ENCODE measurements at places on chromosomes 1 and 21.

DNA sequence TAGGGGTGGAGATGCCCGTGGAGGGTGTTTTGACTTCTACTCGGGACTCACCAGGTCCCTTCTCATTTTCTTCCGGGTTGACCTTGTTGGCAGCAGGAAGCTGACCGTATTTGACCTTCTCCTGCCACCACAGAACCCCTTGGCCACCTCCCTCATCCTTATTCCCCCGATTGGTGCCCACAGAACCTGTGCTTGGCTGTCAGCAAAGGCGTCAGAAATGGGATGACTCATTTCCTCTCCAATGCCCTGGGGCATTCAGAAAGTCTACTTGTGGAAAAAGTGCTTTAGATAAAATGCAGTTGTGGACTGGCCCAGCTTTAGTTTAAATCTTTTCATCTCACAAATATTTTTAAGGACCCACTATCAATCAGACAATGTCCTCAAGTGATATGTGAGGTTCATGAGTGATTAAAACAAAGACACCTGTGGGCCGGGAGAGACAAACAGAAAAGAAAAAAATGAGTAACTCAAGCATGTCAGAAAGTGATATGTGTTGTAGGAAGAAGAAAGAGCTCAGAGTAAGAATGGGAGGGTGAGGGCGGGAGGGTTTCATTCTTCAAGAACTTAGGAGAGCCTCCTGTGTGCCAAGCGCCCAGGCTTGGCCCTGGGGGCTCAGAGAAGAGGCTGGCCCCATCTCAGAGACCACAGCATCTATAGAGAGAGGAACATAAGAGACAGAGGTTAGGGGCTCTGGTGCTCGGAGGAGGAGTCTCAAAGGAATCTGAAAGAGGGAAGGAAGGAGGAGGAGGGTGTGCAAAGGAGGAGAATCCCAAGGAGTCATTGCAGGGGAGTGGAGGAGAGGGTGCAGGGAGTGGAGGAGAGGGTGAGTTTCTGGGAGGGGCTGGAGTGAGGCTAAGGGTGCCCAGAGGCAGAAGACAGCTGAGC lies 221.6 kb upstream of the VAMP3 start:
- no peak for DNase-seq

DNA sequence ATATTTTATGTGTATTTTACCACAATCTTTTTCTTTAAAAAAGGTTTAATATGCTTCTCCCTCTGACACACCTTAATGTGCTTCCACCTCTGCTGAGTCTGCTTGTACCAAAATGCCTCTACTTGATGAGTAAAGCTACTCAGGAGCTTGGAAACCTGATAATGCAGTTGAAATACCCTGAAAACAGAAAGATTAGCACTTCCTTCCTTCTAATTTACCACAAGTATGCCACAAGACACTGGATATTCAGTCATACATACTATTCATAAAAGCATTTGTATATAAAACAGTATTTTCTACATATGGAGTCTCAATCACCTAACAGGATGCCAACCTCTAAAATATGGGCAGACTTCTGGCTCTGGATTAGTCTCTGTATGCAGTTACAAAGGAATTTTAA lies 55.0 kb downstream of the SLC35D1 start:
- DNase-seq, result no peak

DNA sequence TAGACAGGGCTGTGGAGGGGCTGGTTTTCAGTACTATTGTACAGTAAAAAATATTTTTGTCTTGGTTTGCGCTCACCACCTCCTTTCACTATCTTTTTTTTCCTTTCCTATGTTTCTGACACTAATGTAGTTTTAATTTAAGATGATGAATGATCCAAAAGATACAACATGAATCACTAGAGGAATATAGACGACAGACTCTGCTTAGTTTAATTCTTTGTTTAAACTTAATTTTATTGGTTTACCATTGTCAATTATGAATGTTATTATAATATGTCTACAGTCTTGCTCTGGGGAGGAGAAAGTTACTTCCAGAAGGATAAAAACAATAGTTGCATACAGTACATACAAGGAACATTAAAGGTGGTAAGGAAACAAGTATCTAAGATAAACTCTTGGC lies 682.4 kb upstream of the ADGRL4 start:
- no peak for DNase-seq

- DNase-seq, result no peak
Measured at GRCh38 chr1:192844360-192844759, 35.5 kb downstream of the RGS2 start.

DNA sequence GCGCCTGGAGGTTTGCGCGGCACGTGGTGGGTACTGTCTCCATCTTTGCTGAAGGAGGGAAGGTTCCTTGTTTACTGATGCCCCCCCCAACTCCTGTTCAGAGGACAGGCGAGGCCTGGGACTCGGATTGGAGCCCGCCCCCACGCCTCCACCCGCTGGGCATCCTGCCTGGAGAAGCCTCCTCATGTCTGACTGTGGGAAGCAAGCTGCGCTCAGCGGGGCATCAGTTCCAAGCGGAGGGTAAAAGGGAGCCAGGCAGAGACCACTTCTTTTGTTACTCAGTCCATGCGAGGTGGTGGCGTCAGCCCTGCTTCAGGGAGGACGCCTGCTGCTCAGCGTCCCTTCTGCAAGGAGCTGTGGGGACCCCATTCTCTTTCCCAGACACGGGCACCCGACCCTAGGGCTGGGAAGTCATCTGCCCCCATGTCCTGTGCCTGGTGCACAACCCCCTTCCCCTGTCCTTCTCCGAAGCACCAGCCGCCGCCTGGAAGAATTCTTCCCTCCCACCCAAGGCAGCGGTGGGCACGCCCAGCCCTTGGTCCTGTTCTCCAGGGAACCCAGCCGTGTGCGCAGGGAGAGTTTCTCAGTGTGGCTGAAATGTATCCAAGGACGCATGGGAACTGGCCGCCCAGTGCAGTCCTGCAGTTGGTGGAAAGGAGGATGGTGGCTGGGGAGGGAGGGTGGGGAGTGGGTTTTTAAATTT lies 414.0 kb downstream of the CAMTA1 start:
- DNase-seq, result no peak

DNA sequence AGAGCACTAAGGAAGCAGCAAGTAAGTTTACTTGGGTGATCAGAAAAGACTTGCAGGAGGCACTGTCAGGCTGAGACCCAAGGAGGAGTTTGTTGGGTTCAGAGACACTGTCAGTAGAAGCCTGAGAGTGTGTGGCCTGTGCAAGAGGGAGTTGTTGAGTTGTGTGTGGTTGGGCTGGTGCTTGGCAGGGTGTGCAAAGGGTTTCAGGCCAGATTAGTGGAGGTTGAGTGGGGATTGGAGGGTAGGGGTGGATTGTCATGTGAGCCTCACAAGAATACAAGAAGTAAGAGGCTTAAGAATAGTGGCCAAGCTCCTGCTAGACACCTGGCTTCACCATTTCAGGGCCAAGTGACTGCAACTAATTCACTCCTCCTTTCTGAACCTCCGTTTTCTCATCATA lies 8.9 kb upstream of the KIF21B start:
- DNase-seq, result no peak

DNA sequence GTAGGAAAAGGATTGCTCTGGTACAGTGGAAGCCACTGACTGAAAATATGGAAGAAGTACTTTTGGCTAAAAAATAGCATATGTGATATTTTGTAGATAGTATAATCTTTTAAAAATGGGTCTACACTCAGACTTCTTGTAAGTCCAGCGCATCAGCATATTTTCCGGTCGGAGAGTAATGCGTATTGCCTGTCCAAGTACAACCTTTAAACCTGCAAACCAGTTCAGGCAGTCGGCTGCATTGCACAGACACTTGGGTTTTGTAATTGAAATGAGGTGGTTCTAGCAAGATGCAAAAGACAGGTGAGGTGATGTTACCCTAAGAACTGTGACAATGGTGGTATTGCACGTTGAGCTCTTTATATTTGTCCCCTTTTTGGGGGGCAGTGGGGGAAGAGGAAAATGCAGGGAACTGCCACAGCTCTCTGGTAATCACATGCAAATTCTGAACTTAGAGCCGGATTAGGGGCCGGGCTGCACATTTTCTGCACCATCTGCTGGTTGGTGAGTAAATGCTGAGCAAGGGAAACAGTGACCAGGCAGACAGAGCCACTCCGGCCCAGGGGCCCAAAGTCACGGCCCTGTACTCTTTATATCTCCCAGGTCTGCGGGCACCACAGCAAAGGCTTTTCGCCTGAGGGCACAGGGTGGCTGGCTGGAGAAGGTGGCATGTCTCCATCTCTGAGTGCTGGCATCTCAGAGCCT lies 2.3 kb downstream of the GPR137B start:
- DNase-seq, result no peak

All from anterior cingulate cortex (tissue), 58 donors.